Panc1 (cell line): ENCODE measurements at places on chromosomes 12 and 14. TPM values are rescaled to one million over a fixed set of nuclear protein-coding genes. Genes with fewer than 3 reads are reported as not detected.

Gene FITM1
- total RNA-seq = 0.46 TPM

DNA sequence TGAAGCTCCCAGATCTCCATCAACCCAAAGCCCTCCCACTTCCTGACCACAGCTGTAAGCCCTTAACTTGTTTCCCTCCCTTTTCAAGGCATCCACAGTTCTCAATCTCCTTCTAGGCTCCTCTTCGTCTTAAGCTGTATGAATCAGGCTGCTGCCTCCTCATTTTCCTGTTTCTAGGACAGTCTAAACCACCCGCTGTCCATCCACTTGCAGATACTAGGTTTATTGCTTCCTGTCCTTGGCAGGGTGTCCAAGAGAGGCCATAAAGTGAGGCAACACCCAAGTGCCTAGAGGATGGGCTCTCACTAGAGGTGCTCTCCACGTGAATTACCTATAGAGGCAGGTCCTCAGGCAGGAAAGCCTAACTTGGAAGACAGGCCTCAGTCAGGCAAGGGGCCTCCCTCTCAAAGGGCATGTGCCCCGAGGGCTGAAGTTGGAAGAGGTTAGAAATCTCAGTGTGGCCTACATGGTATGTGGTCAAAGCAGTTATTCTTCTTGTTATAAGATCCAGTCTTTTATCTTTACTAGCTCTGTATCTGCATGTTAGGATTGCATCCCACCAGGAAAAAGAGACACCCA lies 8.8 kb upstream of the TMEM106C start:
- no peak for DNase-seq

- DNase-seq = no peak
Observed at GRCh38 chr14:105818712-105819005, 292.3 kb downstream of the TMEM121 start.

- no peak for DNase-seq
Observed at GRCh38 chr12:121791671-121792551, 1.6 kb downstream of the RHOF start.

Gene KRT3
- total RNA-seq = not detected

- no peak for DNase-seq
Observed at GRCh38 chr12:2064071-2064507, 11.3 kb downstream of the CACNA1C start.
